A549 (cell line): ENCODE measurements at places on chromosomes 12 and 14.

DNA sequence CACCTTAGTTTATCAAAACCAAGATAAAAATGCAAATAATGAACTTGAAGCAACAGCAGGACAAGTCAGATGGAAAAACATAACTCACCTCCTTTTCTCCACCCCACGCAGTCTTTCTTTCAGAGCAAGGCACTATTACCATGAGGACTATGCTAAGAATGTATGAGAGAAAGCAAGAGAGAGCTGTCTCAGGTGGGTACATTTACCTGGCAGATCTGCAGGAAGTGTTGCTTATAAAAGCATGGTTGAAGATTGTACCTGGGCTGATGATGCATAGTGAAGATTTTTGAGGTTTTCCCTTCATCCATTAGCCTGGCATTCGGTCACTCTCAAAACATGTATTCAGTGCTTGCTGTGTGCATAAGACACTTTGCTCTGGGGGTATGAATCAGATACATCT, 68.8 kb upstream of the IFNG-AS1 start:
- DNase-seq: no peak

GRCh38 chr12:123267991-123268843, 3.4 kb downstream of the CDK2AP1 start:
- DNase-seq: no peak

- DNase-seq: peak; percentile 74
These were observed 90.5 kb upstream of the TMPO start for GRCh38 chr12:98424726-98425401.

DNA sequence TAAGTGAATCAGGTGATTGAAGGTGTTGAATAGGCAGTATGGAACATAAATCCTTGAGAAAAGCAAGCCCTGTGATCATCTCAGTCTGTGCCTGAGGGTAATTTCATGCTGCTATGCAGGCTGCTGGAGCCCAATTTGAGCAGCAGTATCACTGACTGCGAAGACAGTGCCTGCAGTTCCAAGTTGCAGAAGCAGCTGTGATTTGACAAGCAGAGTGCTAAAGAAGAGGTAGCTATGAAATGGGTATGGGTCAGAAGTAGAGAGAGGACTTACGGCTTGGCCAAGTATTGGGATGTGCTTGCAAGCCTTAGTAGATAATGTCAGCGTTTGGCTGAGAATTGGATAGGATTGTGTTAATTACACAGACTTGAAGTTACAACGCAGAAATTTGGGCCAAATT, 22.5 kb downstream of the PIK3C2G start:
- DNase-seq: no peak
